ENCODE measurements at places on chromosomes 4 and X.

DNA sequence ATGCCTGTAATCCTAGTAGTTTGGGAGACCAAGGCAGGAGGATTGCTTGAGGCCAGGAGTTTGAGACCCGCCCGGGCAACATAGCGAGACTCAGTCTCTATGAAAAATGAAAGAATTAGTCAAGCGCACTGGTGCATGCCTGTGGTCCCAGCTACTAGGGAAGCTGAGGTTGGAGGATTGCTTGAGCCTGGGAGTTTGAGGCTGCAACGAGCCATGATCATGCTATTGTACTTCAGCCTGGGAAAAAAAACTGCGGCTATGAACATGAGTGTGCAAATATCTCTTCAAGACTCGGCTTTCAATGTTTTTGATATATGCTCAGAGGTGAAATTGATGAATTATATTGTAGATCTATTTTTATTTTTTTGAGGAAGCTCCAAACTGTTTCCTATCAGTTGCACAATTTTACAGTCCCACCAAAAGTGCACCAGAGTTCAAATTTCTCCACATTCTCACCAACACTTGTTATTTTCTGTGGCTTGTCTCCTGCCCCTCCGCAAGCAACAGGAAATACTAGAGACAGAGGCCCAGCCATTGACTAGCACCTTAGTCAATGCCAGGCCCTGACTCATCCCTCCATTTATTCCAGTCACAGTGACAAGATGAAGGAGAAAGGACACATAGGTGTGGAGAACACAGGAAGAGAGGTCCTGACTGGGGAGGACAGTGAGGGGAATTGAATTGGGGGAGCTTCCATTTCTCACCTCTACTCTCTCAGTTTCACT lies 33.1 kb upstream of the ZNF41 start:
- no peak for DNase-seq

DNA sequence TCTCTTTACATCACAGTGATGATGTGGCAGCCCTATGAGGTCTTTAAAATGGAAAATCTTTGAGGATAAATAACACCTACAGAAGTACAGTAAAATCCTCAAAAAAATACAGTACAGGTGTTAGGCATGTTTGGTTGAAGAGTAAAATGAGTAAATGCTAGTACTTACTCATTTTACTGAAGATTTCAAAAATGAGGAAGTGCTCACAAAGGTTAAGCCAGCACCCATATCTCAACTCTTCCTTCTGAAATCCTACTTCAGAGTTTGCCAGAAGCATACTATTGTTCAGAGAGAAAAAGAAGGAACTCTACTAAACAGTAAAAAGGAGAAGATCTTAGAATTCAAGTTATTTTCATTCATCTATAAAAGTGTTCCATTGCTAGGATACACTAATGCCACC lies 130.9 kb downstream of the CBR4 start:
- no peak for DNase-seq

DNA sequence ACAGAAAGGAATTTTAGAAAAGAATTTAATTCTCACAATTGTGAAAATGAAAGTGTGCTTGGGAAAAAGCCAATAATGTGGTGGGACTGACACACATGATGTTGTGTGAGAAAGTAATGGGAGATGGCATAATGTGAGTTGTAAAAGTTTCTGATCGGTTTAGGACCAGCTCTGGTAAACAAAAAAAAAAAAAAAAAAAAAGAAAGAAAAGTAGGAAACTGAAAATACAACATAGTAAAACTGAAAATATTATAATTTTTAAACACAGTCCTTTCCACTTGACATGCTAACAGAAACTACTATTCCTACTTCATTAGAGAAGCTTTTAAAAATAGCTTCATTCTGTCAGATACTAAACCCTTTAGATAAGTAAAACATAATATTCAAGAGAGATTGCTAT lies 28.2 kb downstream of the RAP1GDS1 start:
- DNase-seq, result no peak

DNA sequence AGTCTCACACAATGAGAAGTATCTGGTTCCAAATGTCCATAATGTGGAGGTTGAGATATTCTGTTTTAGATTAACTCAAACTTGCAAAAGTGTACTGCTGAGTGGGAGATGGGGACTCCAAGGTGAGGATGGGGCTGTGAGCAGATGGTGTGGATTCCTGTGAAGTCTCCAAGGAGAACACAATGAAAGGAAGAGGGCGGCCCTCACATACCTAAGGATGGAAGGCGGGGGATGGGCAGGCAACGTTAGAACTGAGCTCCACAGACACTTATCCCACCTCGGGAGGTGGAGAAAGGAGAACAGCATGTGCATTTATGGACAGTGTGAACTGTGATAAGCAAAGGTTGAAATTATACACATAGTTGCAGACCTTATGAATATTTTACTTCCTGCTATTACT lies 9.9 kb upstream of the SPATA4 start:
- no peak for DNase-seq

DNA sequence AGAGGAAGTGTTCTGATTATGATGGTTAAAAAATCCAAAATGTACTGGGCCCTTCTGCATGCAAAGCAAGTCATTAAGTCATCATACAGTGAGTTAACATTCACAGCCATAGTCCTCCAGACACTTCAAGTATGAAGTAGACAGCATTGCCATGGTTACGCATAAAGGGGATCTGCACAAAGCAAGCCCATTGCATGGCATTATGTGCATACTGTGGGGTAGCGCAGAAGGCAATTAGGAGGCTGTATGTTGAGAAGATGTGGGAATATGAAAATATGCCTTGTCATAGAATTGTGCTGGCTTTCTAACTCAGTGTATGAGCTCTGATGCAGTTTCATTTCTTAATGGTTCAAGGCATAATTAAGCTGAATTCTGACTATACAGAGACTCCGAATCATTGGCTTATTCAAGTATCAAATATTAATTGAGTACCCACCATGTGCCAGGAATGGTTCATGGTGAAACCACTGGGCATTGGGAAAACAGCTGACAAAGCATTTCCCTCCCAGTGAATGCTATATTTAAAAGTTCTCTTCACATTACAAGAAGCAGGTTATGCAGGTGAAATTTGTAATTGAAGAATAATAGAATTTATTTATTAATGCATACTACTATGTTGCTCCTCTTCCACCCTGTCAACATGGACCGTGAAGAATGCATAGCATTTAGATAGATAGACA lies 588.9 kb downstream of the ZNF674 start:
- DNase-seq, result no peak

- no peak for DNase-seq
Observed at GRCh38 chr4:25950461-25951389, 36.7 kb downstream of the SMIM20 start.

DNA sequence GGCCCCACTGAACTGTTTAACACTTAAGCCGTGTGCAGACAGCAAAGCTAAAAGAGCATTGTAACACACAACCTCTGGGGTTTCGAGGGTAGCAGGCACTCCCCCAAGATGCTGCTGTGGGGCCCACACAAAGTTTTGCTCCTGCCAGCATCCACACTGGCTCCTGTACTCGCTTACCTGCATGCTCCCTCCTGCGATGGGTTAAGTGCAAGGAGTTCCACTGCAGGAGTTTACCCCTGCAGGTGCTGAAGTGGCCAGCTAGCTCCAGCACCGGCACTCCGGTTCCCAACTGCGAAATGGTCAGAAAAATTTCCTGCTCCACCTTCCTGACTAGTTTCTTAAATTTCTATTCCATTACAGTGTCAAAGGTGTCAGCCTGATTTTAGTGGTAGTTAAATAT lies 443.5 kb downstream of the PCDH10 start:
- no peak for DNase-seq

DNA sequence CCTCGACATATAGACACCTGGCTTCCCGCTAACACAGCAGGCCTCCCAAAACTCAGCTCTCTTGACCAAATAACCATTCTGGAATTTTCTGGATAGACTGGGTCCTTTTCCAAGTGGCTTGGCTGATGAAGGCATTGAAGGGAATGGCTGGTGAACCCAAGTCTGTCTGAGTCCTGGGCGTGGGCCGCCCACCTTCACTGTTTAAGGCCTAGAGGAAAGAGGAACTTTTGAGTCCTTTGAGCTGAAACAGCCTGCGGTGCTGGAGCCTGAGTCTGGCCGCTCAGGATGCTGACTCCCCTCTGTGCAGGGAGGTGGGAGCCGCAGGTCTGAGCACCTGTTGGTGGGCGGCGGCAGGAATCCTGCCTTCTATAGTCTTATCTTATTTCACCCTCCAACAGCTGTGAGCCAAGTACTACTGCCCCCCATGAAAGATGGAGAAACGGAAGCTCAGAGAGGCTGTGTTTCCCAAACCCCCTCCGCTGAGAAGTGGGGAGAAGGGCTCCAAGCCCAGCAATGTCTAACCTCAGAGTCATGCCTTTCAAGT lies 23.4 kb downstream of the ACOX3 start:
- no peak for DNase-seq

DNA sequence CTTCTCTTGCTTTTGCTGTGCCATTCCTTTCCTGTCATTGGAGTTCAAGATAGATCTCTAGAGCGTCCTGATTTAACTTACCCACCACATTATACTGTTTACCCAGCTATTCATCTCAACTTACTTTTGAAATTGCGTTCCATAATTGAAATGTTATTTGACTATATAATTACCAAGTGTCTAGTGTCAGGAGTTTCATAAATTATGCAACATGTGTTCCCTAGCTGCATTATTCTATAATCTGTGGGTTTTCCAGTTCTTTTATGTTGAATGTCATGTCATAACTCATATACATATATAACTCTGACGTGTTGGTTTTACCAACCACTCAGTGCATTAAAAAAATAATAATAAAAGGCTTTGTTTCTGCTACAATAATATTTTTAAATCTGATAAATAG lies 285.9 kb upstream of the ARSJ start:
- DNase-seq, result no peak

DNA sequence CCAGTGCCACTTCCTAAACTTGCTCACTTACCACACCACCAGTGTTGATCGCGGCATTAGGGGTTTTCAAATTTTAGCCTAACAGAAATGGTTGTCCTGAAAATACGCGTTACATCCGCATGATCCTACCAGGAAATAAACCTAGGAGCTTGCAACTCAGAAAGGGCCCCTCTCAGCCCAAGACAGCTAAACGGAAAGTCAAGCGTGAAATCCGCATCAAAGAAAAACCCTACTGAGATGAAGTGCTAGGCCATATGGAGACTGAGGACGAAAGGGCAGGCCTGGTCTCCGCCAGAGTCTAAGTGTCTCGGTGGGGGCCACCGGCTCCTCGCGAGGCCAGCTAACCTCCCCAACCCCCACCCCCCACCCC lies 626 bp downstream of the YTHDC1 start:
- no peak for DNase-seq

DNA sequence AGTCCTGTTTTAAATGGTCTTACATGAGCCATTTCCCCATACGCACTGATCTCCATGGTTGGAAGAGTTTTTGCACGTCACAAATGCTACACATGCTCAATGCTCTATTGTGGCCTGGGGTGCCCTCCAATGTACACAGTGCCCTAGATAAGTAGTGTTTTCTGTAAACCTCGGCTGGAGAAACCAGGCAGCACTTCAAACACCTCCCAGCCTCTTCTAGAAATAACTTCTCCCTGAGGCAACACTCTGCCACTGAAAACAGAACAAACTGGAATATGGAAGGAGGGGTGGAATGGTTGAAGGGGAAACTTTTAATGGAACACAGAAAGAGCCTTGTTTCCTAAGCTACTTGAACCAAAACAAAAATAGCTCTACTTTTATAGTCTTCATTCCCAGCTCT lies 123.9 kb upstream of the CBR4 start:
- no peak for DNase-seq

DNA sequence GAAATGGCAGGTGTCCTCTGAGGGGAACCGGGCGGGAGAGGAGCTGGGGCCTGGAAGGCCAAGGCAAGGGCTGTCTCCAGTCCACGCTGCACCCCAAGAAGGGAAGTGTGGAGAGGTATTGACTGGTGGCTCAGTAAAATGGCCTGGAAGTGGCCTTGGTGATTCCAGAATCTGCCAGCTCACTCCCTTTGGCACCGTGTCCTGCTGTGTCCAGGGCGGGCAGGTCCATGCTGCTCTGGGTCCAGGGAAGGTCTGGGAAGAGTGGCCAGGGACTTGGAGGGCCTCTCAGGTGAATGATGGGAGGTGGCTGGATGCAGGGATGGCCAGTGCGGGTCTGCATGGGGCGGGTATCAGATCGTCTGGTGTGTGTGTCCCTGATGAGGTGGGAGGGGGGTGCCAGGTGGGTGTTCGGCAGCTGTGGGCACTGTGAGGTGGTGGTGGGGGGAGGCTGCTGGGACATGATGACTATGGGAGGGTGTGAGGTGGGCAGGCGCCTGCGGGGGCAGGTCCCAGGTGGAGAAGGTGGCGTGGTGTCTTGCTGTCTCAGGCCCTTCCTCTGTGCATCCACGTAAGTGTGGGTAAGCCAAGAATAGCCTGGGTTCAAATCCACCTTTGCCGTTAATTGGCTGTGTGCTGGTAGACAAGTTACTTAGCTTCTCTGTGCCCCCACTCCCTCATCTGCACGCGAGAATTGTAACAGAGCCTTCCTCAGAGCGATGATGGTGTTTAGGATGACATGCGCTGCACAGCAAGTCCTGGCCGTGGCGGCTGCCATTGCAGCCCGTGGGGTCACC lies 17.7 kb downstream of the RGS12 start:
- DNase-seq, result no peak

DNA sequence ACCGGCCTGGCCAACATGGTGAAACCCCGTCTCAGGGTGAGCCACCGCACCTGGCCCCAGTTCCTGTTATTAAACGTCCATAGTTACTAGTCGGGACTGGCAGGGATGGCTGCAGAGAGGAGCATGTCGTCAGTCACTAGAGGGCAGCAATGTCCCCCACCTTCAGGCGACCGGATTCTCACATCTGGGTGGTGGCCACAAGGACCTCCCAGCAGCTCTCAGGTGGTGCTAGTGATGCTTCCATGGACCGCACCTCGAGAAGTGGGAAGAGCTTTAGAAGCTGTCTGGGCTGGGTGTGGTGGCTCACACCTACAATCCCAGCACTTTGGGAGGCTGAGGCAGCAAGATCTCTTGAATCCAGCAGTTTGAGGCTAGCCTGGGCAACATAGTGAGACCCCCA lies 13.3 kb upstream of the IL3RA start:
- DNase-seq, result peak; percentile 56

GRCh38 chr4:2287594-2287915 lies 25.6 kb upstream of the MXD4 start:
- no peak for DNase-seq

GRCh38 chr4:47914926-47915237 lies 499 bp upstream of the NFXL1 start:
- no peak for DNase-seq

DNA sequence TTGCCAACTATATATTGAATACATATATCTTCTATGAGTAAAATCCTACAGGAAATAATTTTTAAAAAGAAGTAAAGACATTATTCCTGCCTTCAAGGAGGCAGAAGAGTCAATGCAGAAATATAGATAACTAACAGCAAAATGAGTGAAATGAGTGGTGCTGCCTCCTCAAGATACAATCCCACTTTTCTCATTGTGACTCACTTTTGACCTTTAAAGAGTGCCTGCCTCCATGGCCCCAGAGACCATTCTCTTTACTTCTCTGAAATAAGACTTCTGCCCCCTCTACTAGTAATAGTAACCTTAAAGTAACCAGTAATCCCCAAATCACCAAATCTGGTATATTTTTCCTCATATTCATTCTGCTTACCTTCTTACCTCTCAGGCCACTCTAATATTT lies 15.5 kb downstream of the SLC10A7 start:
- DNase-seq, result no peak

Measured in activated naive CD4-positive, alpha-beta T cell treated with Interleukin-2 at 50 U/mL for 16 hours (primary cell).